Nephron progenitor cell (in vitro differentiated cells): ENCODE measurements at places on chromosomes 4 and X.

- H3K4me3 ChIP-seq: no peak overlapping the region
- no peak overlapping the region for H3K27ac ChIP-seq
- H3K4me1 ChIP-seq: no peaks in the 10 kb centered on the region
- no peaks in the 10 kb centered on the region for H3K36me3 ChIP-seq
Observed at GRCh38 chr4:100076753-100077152, 113.5 kb downstream of the DDIT4L start.

GRCh38 chr4:6469898-6470501, 2.4 kb downstream of the PPP2R2C start:
- no peaks in the 10 kb centered on the region for H3K36me3 ChIP-seq
- peak overlapping the region; percentile 68 for H3K4me3 ChIP-seq
- H3K27me3 ChIP-seq: peaks cover 93% of the 10 kb centered on the region
- no peak overlapping the region for H3K27ac ChIP-seq

DNA sequence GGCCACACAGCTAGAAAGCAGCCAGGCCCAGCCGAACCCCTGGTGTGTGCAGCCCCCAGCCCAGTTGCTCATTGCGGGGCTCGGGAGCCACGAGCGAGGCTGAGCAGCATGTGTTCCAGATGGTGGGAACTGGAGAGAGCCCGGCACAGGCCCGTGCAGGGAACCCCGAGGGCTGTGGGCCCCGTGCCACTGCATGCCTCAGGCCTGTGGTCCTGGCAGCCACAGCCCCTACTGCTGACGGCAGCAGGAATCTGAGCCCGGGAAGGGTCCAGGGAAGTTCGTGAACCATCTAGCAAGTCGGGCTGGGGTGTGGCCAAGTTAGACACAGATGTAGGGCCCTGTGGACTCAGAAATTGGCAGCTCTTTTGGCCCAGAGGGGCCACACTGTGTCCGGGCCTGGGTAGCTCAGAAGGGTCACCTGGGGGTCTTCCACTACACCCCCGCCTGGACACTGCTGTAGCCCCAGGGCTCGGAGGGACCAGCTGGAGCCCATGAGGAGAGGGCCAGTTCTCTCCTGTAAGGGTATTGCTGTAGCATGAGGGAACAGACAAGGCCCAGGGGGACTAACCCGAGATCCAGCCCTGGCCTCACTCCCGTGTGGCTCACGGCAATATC, 12.1 kb downstream of the HTRA3 start:
- peaks cover 52% of the 10 kb centered on the region for H3K4me1 ChIP-seq
- no peak overlapping the region for H3K27ac ChIP-seq
- no peaks in the 10 kb centered on the region for H3K36me3 ChIP-seq
- no peak for DNase-seq
- H3K4me3 ChIP-seq: no peak overlapping the region
- H3K27me3 ChIP-seq: peaks cover 2% of the 10 kb centered on the region

- no peaks in the 10 kb centered on the region for H3K36me3 ChIP-seq
- DNase-seq: no peak
- H3K4me1 ChIP-seq: no peaks in the 10 kb centered on the region
- peaks cover 11% of the 10 kb centered on the region for H3K27me3 ChIP-seq
Observed at GRCh38 chr4:112113864-112114263, 31.4 kb upstream of the FAM241A start.

DNA sequence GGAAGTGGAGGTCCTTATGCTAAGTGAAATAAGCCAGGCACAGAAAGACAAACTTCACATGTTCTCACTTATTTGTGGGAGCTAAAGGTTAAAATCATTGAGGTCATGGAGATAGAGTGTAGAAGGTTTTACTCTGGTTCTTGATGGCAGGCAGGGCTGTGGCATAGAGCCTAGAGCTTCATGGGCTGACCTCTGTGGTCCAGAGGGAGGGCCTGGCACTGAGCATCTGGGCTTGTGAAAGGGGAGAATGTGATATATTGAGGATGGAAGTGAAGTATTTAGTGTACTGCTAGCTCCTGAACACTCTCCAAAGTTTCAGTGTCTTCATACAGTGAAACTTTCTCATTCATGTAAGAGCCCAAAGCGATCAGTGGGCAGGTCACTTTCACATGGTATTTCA, 71.3 kb upstream of the ANXA3 start:
- no peak for DNase-seq
- no peaks in the 10 kb centered on the region for H3K27me3 ChIP-seq
- no peak overlapping the region for H3K27ac ChIP-seq
- H3K4me1 ChIP-seq: no peaks in the 10 kb centered on the region
- no peak overlapping the region for H3K4me3 ChIP-seq
- H3K36me3 ChIP-seq: peaks cover 25% of the 10 kb centered on the region

- DNase-seq: no peak
- H3K4me1 ChIP-seq: no peaks in the 10 kb centered on the region
- H3K36me3 ChIP-seq: no peaks in the 10 kb centered on the region
- no peak overlapping the region for H3K27ac ChIP-seq
- no peak overlapping the region for H3K4me3 ChIP-seq
Observed at GRCh38 chrX:25558137-25558536, 542.4 kb upstream of the ARX start.

GRCh38 chr4:146073517-146073916, 102.0 kb upstream of the LSM6 start:
- H3K4me1 ChIP-seq: no peaks in the 10 kb centered on the region
- H3K27me3 ChIP-seq: no peaks in the 10 kb centered on the region
- H3K4me3 ChIP-seq: no peak overlapping the region
- no peaks in the 10 kb centered on the region for H3K36me3 ChIP-seq
- H3K27ac ChIP-seq: no peak overlapping the region

DNA sequence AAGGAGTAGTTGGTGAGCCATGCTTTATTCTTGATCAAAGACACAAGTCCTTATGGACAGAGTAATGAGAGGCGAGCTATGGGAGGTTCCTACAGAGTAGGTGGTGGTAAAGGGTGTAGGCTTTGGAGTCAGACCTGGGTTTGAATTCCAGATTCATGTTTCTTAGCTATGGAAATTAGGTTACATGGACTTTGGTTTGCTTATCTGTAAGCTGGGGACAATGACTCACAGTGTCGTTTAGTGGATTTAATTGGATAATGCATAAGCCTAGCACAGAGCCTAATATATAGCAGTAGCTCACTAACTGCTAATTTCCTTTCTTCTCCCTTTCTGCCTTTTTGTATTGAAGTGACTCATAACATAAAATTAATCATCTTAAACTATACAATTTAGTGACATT, 5.0 kb upstream of the TRPC5 start:
- no peak overlapping the region for H3K4me3 ChIP-seq
- H3K27me3 ChIP-seq: peaks cover 16% of the 10 kb centered on the region
- no peaks in the 10 kb centered on the region for H3K36me3 ChIP-seq
- peaks cover 17% of the 10 kb centered on the region for H3K4me1 ChIP-seq
